ENCODE measurements at places on chromosomes 3 and 15. TPM values are rescaled to one million over a fixed set of nuclear protein-coding genes. Genes with fewer than 3 reads are reported as not detected.

SEMA3F gene
- 60.7 TPM for total RNA-seq

CP gene
- 47.8 TPM for total RNA-seq

NANOGP8 gene
- not detected for total RNA-seq

CEMIP gene
- 4.0 TPM for total RNA-seq

STRA6 gene
- total RNA-seq = 17.3 TPM

ATG3 gene
- total RNA-seq = 51.2 TPM

TUSC7 gene
- not detected for total RNA-seq

UBE2E2 gene
- 81.6 TPM for total RNA-seq

GABRR3 gene
- total RNA-seq = 25.8 TPM

ADIPOQ gene
- 1.4 TPM for total RNA-seq

ACTRT3 gene
- total RNA-seq = 2.6 TPM

CA12 gene
- total RNA-seq = 17.4 TPM

PLA2G4B gene
- total RNA-seq = 8.0 TPM

SEMA5B gene
- total RNA-seq = 33.2 TPM

TRPM1 gene
- 52.6 TPM for total RNA-seq

SH2D7 gene
- total RNA-seq = not detected

CD96 gene
- total RNA-seq = 1.3 TPM

ZBTB20 gene
- total RNA-seq = 95.2 TPM

AAGAB gene
- 32.9 TPM for total RNA-seq

SLITRK3 gene
- 2.4 TPM for total RNA-seq

GOLGA8Q gene
- total RNA-seq = 5.9 TPM

GASK1A gene
- 24.4 TPM for total RNA-seq

C2CD4A gene
- not detected for total RNA-seq

NLGN1 gene
- total RNA-seq = 74.2 TPM

SLC27A2 gene
- total RNA-seq = 10.4 TPM

CDHR4 gene
- not detected for total RNA-seq

TRH gene
- total RNA-seq = 14.0 TPM

LINGO1 gene
- 35.2 TPM for total RNA-seq

ECE2 gene
- 2.0 TPM for total RNA-seq

SLC25A20 gene
- 9.9 TPM for total RNA-seq

CFAP92 gene
- total RNA-seq = 1.3 TPM

ZNF80 gene
- not detected for total RNA-seq

NUP210 gene
- total RNA-seq = 29.5 TPM

IQGAP1 gene
- total RNA-seq = 145 TPM

ASB14 gene
- 0.33 TPM for total RNA-seq

SLCO2A1 gene
- 1.3 TPM for total RNA-seq

VPS33B gene
- total RNA-seq = 10.7 TPM

ADAMTSL3 gene
- total RNA-seq = 44.9 TPM

CASR gene
- 0.05 TPM for total RNA-seq

RNF168 gene
- total RNA-seq = 16.9 TPM

MYLK gene
- total RNA-seq = 149 TPM

GREM1 gene
- 1.2 TPM for total RNA-seq

TXNRD3 gene
- total RNA-seq = 15.3 TPM

TRAIP gene
- total RNA-seq = 3.8 TPM

MEX3B gene
- 22.9 TPM for total RNA-seq

RBP2 gene
- not detected for total RNA-seq

TMEM89 gene
- not detected for total RNA-seq

ZNF774 gene
- 4.4 TPM for total RNA-seq

SLC15A2 gene
- total RNA-seq = 28.6 TPM

IL17RE gene
- 0.71 TPM for total RNA-seq

SEMA7A gene
- 14.7 TPM for total RNA-seq

Measured in camera-type eye (tissue), 1 donor.